ENCODE measurements at places on chromosomes 7 and 10. TPM values are rescaled to one million over a fixed set of nuclear protein-coding genes. Genes with fewer than 3 reads are reported as not detected.

The CNNM1 gene
- total RNA-seq: 19.0 TPM

The COL28A1 gene
- total RNA-seq: 0.91 TPM

The PON3 gene
- 29.1 TPM for total RNA-seq

The SEMA3E gene
- 3.1 TPM for total RNA-seq

The GPER1 gene
- 0.79 TPM for total RNA-seq

The WEE2 gene
- total RNA-seq: not detected

The SPDYE3 gene
- total RNA-seq: not detected

The GIMAP6 gene
- total RNA-seq: not detected

Measured in A549 treated with DMSO at 1 μM for 4 hours (cell line).